ENCODE measurements at places on chromosomes 11 and 22. TPM values are rescaled to one million over a fixed set of nuclear protein-coding genes. Genes with fewer than 3 reads are reported as not detected.

DNA sequence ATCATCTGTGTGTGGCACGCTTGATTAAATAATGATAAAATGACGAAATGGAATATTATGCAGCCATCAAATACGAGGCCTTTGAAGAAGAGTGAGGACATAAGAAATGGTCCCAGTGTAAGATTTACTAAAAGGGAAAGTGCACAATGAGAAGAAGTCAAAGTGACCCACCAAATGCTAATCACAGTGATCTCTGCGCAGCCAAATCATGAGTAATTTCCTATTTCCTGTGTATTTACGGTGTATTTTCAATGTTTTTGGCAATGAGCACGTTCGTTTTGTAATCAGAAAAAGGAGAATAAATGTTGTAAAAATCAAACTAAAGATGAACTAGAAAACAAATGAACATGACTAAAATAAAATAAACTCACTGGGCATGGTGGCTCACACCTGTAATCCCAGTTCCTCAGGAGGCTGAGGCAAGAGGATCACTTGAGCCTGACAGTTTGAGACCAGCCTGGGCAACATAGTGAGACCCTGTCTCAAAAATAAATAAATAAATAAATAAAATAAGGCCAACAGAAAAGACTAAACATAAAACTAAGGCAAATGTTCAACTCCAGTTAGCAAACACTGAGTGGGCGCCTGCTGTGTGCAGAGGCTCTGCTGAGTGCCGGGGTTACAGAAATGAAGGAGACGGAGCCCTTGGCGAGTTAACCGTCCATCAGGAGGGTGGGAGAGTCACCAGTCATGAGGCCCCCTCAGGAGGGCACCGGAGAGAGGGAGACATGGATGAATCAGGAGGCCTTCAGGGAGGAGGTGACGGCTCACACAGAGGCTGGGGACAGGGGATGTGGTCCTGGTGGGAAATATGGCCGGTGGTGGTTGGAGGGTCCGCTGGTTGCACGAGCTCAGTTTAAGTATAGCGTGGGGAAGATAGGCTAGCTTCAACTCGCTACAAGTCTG is 26.0 kb upstream of the CBX7 start:
- peak; percentile 68 for DNase-seq

- DNase-seq, result no peak
These were observed 43.7 kb downstream of the PC start for GRCh38 chr11:66914505-66914904.

DNA sequence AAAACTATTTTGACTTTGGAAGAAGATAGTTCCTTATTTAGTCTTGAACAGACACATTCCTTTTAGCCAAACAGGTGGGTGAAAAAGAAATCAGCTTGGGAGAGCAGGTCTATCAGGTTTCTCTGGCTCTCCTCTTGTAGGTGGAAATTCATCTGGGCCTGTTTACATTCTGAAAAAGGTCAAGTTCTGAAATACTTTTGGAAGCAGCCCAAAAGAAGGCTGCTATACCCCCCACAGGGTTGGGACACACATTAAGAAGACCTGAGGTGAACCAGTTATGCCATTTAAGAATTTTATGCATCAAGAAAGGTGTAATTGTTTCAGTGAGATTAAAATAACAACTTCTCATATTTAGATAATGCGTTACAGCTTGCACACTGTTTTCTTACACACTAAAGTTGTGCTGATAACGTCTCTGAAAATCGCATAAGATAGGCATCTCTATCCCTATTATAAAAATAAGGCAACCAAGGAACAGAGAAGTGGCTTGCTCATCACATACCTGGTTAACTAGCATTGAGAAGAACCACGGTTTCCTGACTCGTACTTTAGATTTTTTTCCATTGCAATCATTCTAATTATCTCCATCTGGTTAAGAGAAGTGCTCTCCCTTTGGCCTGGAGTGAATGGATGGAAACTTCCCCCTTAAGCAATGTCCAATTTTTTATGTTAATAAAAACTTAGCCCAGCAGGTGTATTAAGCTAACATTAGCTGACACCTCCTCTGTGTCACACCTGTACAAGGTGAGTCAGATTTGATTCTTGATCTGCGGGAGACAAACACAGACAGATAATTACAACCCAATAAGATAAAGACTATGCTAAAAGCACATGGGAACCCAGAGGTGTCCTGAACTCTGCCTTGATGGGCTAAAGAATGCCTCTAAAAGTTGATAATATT is 60.5 kb upstream of the UCP3 start:
- DNase-seq, result no peak

DNA sequence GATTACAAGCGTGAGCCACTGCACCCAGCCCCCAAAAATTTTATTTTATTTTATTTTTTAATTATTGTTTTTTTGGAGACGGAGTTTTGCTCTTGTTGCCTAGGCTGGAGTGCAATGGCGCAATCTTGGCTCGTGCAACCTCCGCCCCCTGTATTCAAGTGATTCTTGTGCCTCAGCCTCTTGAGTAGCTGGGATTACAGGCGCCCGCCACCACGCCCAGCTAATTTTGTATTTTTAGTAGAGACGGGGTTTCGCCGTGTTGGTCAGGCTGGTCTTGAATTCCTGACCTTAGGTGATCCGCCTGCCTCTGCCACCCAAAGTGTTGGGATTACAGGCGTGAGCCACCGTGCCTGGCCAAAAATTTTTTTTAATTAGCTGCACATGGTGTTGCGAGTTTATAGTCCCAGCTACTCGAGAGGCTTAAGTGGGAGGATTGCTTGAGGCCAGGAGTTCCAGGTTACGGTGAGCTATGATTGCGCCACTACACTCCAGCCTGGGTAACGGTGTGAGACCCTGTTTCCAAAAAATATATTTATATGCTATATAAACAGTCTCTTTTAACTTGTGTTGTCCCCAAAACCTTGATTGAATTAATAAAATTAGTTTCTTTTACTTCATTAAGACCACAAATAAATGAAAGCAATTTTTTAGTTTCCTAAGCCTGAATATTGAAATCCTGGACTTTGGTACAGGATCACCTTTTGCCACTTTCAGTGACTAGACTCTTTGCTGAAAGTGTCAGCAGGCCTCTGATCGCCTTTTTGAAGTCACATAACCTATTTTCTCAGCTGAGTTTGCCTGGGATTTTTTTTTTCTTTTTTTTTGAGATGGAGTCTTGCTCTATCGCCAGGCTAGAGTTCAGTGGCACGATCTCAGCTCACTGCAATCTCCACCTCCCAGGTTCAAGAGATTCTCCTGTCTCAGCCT is 16.2 kb downstream of the ATG13 start:
- DNase-seq, result no peak

- DNase-seq, result no peak
These were observed 29.3 kb upstream of the NFAM1 start for GRCh38 chr22:42461511-42461910.

GRCh38 chr11:20357150-20357549 is 6.4 kb upstream of the HTATIP2 start:
- DNase-seq, result no peak

- DNase-seq, result peak; percentile 78
These were observed 154.6 kb downstream of the BRD1 start for GRCh38 chr22:49673048-49673447.

DNA sequence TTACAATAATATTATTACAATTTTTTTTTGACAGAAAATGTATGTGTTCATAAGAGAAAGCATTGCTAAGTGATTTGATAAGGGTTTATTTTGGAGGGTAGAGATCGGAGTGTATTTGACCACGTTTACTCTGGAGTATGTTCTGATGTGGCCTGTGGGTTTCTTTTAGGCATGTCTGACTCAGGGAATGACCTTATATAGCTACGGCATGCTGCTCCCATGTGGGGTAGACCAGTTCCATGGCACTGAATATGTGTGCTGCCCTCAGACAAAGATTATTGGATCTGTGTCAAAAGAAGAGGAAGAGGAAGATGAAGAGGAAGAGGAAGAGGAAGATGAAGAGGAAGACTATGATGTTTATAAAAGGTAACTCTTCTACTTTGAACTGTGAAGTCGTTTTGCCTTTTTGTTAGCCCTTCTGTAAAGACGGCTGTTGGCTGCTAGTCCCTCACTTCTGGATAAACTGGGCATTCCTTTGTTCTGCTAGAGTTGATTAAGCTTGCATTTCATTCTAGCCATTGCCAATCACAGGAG is 38.1 kb upstream of the ST14 start:
- DNase-seq, result no peak

DNA sequence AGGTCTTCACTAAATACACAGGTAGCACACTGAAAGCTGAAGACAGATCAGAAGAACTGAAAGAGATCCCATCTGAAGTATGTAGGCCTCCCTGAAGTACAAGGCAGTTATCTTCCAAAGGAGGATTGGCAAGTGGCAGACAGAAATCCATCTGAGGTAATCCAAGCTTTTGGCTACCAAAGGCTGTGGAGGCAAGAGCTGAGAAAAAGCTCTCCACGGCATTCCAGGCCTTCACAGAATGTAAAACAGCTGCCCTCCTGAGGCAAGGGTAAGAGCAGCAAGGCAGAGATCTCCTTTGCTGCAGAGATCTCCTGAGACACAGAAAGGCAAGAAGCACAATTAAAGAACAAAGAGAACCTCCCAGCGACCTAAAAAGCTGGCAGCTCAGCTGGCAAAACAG is 19.1 kb downstream of the PIK3C2A start:
- DNase-seq, result no peak

GRCh38 chr11:11230087-11230486 is 123.0 kb downstream of the CSNK2A3 start:
- no peak for DNase-seq

- DNase-seq, result peak; percentile 91
These were observed 1.1 kb downstream of the EIF4G2 start for GRCh38 chr11:10807493-10808234.

DNA sequence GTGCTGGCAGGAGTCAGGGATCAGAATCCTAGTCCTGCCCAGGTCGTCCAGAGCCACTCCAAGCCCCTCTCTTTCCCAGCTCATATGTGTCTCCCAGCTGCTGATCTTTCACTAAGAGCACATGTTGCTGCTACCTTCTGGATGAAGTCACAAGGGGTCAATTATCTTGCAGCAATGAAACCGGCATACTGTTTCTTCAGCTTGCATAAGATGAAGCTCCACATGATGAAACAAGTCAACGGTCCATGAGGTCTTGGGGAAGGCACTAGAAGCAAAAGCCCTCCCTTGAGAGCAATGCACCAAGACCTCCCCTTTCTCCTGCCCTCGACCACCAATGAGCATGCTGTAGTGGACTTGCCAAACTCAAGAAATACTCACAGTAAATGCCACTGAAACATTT is 148.9 kb downstream of the TENM4 start:
- DNase-seq, result no peak

- DNase-seq, result peak; percentile 72
These were observed 72.1 kb upstream of the ARFGAP3 start for GRCh38 chr22:42928969-42929837.

GRCh38 chr11:1728931-1729691 is 21.3 kb downstream of the IFITM10 start:
- DNase-seq, result no peak

GRCh38 chr11:45333001-45333971 is 47.1 kb upstream of the SYT13 start:
- DNase-seq, result no peak

- DNase-seq, result no peak
These were observed 142.0 kb downstream of the BRD1 start for GRCh38 chr22:49685686-49686085.

DNA sequence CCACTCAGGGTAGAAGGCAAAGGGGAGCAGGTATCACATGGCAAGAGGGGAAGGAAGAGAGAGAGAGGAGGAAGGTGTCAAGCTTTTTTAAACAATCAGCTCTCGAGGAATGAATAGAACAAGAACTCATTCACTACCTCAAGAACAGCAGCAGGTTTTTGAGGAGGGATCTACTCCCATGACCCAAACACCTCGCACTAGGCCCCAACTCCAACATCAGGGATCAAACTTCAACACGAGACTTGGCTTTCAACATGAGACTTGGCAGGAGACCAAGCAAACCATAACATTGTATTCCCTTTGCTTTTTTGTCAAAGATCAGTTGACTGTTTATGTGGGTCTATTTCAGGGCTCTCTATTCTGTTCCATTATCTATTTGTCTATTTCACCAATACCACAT is 26.9 kb upstream of the APOBEC3A start:
- DNase-seq, result no peak

- DNase-seq, result peak; percentile 37
These were observed 7.4 kb downstream of the SMPD1 start for GRCh38 chr11:6397636-6398035.

DNA sequence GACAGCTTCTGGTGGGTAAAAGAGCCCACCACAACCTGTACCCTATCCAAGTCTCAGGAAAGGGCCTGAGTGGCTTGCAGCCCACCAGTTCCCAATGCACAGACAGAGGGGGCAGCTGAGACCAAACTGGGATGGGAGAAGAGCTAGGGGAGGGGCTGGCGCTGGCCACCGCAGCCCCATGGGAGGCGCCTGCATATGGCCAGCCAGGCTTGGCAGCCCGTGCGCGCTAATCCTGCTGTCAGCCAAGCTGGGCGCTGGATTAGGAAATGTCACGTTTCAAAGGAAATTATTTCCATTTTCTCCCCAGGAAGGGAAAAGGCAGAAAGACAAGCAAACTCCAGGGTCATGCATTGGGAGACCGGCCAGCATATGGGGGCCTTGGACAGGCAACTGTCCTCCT is 236.8 kb downstream of the BUD13 start:
- peak; percentile 26 for DNase-seq

- DNase-seq, result no peak
These were observed 16.1 kb downstream of the LRP5 start for GRCh38 chr11:68328374-68329091.

- DNase-seq, result no peak
These were observed 35.8 kb upstream of the RIC3 start for GRCh38 chr11:8204596-8204995.

GRCh38 chr22:46595545-46595944 is 24.6 kb upstream of the GRAMD4 start:
- DNase-seq, result no peak

GRCh38 chr11:75084883-75085282 is 11.8 kb downstream of the OR2AT4 start:
- no peak for DNase-seq

DNA sequence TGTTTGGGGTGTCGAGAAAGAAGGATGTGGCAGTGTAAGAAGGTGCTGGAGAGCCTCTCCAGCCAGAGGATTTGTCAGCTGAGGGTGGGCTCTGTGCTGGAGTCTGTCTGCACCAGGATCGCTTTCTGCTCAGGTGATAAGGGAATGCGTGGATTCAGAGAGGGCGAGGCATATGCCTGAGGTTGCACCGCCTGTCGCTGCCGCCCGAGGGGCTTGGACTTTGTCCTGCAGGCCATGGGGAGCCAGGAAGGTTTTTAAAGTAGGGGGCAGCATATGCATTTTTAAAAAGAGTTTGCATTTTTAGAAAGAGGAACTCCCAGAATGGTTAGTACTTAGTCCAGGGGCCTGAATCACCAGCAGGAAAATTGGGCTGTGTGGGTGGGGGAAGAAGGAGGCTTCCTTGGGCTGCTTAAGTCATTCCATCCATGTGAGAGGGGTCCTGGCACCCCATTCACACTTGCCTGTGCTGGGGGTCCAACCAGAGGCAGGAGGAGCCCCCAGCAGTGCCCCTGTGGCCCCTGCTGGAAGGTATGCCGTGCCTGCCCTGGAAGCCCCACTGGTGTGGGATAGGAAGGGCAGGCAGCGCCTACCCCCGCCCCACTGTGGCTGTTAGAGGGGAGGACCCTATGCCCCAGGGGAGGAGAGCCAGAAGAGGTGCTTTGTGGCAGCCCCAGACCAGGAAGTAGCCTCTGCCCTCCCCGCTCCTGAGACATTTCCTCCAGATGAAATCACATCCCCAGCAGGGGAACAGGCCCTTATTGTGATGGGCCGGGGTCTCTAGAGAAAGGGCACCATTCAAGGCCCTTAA is 35.8 kb upstream of the MYRF start:
- DNase-seq, result no peak

The SLC43A3 gene
- total RNA-seq, result 95.1 TPM

The P2RX6 gene
- 1.2 TPM for total RNA-seq

The BDNF gene
- total RNA-seq, result 0.22 TPM

The NFRKB gene
- total RNA-seq, result 17.7 TPM

The PNPLA3 gene
- 0.93 TPM for total RNA-seq

The LMO2 gene
- total RNA-seq, result 27.3 TPM

The SEPTIN3 gene
- total RNA-seq, result 0.55 TPM

The IGHMBP2 gene
- 16.7 TPM for total RNA-seq
